NCI-H446 treated with DMSO at 0.1 percent for 48 hours (cell line): ENCODE measurements at places on chromosomes 2 and 18.

GRCh38 chr2:166127217-166128155 is at the start of gene SCN1A:
SCN1A (minus strand) TSS chr2:166128020; CDS start chr2:166073621, 54,399 bp downstream.
- peak; percentile 42 for DNase-seq

DNA sequence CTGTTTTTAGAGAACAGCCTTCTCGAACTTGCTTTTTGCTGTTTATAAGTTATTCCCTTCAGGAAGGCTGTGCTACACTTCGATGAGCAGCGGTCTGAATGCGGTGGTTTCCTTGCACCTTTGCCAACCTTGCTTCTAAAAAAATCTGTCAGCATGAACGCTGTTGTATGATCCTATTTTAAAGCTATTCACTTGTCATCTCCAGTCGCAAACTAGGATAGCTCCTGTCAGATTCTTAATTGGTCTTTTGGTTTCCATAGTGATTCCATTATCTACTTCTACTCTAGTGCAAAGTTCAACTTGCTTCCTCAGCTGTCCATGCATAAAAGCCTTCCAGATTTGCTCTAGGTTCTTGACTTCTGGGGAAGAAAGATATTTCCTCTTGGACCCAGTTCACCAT is 76.3 kb upstream of the GALNT3 start:
- no peak for DNase-seq

GRCh38 chr2:9228088-9228751 is 21.6 kb downstream of the ASAP2 start:
- DNase-seq, result no peak

- DNase-seq, result no peak
Measured at GRCh38 chr2:229433351-229433750, 162.3 kb upstream of the PID1 start.

DNA sequence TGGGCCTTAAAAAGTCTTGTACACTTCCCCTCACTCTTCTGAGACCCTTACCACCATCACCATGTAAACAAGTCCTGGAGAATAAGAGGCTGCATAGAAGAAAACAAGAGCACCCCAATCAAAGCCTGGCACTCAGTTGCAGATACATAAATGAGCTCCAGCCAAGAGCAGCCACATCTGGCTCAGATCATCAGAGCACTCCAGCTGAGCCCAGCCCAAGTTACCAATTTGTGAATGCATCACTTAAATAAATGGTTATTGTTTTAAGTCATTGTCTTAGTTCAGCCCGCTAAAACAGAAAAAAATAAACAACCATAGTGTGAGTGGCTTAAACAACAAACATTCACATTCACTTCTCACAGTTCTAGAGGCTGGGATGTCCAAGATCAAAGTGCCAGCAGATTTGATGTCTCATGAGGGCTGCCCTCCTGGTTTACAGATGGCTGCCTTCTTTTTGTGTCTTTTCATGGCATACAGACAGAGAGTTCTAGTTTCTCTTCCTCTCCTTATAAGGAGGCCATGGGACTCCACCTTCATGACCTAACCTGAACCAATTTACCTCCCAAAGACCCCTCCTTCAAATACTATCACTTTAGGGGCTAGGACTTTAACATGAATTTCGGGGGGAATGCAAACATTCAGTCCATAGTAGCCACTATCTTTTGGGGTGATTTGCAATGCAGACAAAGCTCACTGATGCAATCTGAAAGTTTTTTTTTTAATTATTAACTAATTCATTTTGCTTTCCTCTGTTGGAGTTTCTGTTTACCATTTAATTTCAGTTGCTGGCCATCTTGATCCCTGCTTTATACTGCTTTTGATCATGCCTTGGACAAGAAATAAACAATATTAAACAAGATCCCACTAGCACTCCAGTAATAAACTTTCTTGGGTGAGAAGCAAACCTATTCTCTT is 187.5 kb upstream of the ACVR2A start:
- DNase-seq, result no peak

- DNase-seq, result no peak
Measured at GRCh38 chr2:207037896-207038295, 98.6 kb downstream of the CPO start.

DNA sequence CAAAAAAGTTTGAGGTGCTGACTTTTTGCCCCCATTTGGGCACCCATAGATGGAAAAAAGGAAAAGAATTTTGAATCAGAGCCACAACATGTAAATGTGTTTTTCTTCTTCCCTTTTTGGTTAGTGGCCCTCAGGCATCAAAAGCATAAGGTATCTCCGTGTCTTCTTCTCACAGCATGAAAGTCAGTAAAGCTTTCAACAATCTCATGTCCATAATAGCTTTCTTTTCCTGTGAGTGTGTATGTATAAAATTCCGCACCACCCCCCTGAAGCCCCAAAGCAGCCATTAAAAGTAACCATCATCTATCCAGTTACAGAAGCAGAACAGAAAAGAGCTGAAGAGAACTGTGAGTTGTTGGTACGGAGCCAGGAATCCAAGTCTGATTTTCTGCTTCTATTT is 1539.7 kb upstream of the ACVR2A start:
- no peak for DNase-seq

- DNase-seq, result no peak
Measured at GRCh38 chr2:35946478-35946877, 409.1 kb upstream of the CRIM1 start.

DNA sequence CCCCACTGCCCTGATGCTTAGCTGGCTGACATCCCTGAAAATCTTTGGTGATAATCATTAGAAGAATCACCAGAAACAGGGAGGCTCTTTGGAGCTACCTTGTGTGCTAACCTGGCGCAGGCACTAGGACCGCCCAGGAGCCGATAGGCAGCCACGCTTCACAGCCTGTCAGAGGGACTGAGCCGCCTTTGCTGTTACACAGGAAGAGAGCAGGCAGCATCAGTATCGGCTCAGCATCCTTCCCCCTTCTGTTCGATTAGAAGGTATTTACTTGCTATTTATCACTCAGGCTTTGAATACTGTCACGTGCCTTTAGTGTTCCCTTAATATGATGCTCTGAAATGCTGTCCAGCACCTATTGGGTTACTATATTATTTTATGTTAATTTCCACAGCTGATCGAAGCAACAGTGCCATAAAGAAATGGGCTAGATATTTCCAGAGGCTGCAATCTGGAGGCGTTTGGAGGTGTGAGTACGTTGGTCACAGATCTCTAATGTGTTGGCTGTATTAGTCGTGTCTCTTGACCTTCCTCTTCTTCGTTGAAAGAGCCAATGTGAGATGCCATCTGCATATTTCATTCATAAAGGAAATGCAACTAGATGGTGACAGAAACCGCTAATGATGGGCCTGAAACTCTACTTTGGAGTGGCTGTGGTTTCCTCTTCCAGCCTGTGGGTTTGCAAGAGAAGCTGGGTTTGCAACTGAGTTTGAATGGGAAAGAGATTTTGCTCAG is 110.4 kb upstream of the RAB27B start:
- DNase-seq, result no peak

- no peak for DNase-seq
Measured at GRCh38 chr2:150100336-150100735, 387.1 kb downstream of the RND3 start.

DNA sequence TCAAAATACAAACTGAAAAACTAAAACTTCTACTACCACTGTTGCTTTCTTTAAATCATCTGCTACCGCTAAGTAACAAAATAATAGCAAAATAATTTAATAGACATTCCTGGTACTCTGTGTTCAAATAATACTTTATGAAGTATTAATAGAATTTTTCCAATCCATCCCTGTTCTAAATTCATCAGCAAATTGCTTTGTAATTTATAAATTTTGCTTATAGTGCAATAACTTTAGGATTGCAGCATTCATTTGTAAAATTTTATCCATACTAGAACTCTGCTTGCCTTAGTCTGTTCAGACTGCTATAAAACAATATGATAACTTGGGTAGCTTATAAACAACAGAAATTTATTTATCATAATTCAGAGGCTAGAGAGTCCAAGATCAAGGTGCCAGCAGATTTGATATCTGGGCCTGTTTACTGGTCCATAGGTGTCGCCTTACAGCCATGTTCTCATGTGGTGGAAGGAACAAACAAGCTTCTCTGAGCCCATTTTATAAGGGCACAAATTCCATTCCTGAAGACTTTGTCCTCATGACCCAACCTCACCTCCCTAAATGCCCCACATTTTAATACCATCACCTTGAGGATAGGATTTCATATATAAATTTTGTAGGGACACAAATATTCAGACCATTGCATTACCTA is 415.1 kb upstream of the MAP2 start:
- DNase-seq, result no peak

DNA sequence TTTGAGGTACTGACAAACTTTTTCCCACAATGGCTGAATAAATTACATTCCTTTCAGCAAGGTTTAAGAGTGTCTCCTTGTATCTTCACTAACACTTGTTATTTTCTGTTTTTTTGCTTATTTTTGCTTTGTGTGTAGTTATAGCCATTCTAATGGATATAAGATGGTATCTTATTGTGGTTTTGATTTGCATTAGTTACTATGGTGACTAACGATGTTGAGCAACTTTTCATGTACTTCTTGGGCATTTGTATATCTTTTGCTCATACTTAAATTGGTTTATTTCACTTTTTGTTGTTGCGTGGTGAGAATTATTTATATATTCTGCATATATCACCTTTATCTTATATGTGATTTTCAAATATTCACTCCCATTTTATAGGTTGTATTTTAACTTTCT is 79.9 kb upstream of the FSIP2 start:
- no peak for DNase-seq

DNA sequence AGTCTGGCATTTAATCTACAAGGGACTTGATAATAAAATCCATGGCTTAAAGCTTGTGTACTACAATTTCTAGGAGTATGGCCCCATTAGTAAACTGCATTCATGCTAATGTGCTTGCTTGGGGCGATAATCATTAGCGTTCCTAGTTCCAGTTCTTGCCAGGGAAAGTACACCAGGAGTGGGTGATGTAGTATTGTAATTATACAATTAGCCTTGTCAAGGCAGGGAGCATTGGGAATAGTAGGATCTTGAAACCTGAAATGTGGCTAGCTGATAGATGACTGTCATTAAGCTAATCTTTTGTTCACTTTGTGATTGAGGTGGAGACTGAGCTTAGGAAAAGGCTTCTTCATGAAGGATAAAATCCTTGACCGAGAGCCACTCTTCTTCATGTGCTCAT is 989.2 kb downstream of the CPS1 start:
- DNase-seq, result no peak

- no peak for DNase-seq
Measured at GRCh38 chr2:71157124-71157793, 26.8 kb downstream of the MPHOSPH10 start.

DNA sequence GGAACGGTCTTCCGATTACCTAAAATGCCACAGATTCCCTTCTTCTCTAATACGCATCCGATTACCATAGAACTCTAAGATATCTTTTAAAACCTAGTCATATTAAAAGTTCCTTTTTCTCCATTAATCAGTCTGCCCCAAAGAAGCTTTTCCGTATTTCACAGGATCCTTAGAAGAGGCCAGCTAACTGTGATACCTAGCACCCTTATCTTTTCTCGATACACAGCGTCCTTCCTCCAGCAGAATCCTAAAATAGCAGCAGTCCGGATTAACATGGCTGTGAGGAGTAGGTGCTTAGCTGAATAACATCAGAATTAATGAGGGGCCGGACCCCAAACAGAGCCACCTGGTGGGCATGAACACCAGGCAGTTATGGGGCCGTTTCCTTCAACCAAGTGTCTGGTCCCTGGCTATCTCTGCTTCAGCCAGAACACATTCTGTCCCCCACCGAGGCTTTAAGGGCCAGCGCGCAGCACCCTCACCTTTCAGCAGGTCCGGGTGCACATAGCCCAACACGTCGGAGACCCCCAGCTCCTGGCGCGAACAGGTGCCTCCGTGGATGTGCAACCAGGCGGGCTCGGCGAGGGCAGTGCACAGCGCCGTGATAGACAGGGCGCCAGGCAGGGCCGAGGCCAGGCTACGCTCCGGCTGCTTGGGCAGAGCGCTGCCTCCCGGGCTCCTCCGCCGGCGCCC is 995 bp downstream of the TMEM127 start:
- no peak for DNase-seq

DNA sequence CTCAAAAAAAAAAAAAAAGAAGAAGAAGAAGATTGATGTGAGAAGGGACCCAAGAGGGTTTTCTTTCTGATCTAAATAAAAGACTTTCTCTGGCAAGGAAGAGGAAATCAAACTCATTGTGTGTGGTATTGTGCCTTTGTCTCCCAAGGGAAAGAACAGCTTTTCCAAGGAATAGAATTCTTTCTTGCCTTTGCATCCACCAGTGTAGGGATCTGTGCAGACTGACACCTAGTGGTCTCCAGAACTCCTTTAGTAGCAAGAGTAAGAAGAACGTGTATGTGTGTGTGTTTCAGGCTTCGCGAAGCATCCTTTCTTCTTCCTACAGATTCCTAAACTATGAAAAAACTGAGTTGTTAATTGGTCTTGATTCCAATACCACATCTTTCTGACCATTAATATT is 33.5 kb upstream of the CRIM1 start:
- peak; percentile 9 for DNase-seq

GRCh38 chr2:167451496-167452289 is 563.4 kb downstream of the XIRP2 start:
- DNase-seq, result no peak

GRCh38 chr2:47541848-47542450 is 139.0 kb downstream of the MSH2 start:
- DNase-seq, result no peak

DNA sequence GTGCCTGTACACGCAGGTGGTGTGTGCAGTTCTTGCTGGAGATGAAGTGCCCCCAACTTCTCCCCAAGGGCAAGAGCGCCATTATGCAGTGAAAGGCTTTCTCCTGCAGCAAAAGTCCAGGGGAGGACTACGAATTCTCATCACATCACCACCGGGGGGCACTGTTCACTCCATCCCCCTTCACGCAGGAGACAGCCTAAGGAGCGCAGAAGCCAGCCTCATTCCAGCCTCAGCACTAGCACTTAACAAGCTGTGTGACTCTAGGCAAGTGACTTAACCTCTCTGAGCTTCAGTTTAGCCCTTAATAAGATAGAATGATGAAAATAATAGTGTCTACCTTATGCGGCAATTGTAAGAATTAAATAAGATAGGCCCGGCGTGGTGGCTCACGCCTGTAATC is 32.3 kb downstream of the DNMT3A start:
- DNase-seq, result no peak

- peak; percentile 96 for DNase-seq
Measured at GRCh38 chr2:10326707-10327594, 24.2 kb downstream of the HPCAL1 start.

DNA sequence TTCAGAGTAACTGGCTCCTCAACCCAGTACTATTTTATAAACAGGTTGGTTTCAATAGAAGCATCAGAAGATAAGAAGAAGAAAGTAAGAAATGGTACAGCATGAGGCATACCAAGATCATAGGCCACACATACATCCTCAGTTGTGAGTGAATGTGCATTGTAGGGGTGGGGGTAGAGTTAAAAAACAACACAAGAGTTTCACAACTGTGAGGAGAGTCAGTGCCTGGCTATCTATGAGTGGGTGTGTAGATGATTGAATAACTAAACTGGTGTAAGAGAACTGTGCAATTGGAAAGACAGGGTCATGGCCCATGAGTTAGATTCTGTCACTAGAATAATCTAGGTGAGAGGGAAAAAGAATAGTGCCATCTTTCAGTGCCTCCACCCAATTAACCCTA is 748.2 kb upstream of the ACVR2A start:
- DNase-seq, result no peak
